ENCODE measurements at places on chromosomes 4 and X.

GRCh38 chrX:46690818-46691217 lies 68.1 kb downstream of the SLC9A7 start:
- no peak for DNase-seq

GRCh38 chr4:74583089-74583700 lies 138.3 kb downstream of the AREG start:
- no peak for DNase-seq

- DNase-seq: no peak
Observed at GRCh38 chr4:25842229-25842845, 20.5 kb downstream of the SEL1L3 start.

GRCh38 chr4:100790836-100791615 lies 273.2 kb upstream of the EMCN start:
- DNase-seq: no peak

DNA sequence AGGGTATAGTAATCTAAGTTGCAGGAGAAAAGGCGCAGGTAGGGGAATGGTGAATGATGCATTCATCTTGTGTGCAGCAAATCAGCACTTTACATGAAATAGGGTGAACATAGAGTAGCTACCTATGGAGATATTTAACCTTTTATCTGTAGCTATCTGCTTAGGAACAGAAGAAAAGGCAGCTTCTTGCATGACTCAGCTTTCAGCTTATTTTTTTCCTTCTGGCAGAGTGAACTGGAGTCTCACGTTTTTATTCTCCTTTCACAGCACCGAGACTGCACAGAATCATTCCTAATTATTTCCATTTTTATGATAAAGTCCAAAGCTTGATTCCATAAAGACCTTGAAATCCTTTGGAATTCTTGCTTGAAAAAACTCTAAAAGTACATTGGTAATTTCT lies 4.8 kb upstream of the SCOC start:
- no peak for DNase-seq

- no peak for DNase-seq
Observed at GRCh38 chrX:1465286-1466231, 12.8 kb upstream of the ASMTL start.

DNA sequence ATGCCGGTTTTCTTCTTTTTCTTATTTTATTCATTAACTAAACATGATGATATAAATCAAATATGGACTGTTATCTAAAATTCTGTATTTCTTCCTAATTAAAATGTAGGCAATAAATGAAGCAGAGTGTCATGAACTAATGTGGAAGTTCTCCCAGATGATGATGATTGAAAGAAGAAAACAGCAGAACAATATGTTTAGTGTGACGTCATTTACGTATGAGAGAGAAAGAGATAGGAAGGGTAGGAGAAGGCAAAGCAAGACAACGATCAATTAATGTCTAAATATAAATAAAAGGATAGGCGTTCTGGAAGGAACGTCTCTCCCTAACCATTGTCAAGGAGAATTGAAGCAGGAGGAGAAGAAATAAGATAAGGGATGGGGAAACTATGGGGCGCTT lies 105.2 kb downstream of the NEUROG2 start:
- no peak for DNase-seq
